ENCODE measurements at places on chromosomes 4 and X. TPM values are rescaled to one million over a fixed set of nuclear protein-coding genes. Genes with fewer than 3 reads are reported as not detected.

SSX1 gene
- not detected for total RNA-seq

CYLC1 gene
- not detected for total RNA-seq

TGIF2LX gene
- total RNA-seq, result not detected

TRPC5OS gene
- not detected for total RNA-seq

SLIT2 gene
- 18.6 TPM for total RNA-seq

SMARCA5 gene
- total RNA-seq, result 39.5 TPM

MID2 gene
- 7.7 TPM for total RNA-seq

CAPN6 gene
- under 0.01 TPM for total RNA-seq

SSX2B gene
- total RNA-seq, result not detected

RIPPLY1 gene
- not detected for total RNA-seq

DMRTC1 gene
- not detected for total RNA-seq

VSIG4 gene
- not detected for total RNA-seq

RAB39B gene
- 0.56 TPM for total RNA-seq

CSN1S1 gene
- not detected for total RNA-seq

FAM193A gene
- 8.2 TPM for total RNA-seq

ZNF630 gene
- total RNA-seq, result 1.2 TPM

GAGE12F gene
- not detected for total RNA-seq

FHDC1 gene
- total RNA-seq, result under 0.01 TPM

PRR32 gene
- not detected for total RNA-seq

CT55 gene
- not detected for total RNA-seq

PRDM8 gene
- 8.8 TPM for total RNA-seq

TSPAN7 gene
- total RNA-seq, result not detected

TRMT2B gene
- 18.8 TPM for total RNA-seq

MAGEB2 gene
- not detected for total RNA-seq

MAGED2 gene
- total RNA-seq, result 249 TPM

SLC25A14 gene
- total RNA-seq, result 13.8 TPM

ESX1 gene
- not detected for total RNA-seq

NUP62CL gene
- total RNA-seq, result not detected

TLR10 gene
- not detected for total RNA-seq

SUPT20HL1 gene
- total RNA-seq, result not detected

DUSP9 gene
- total RNA-seq, result under 0.01 TPM

HELT gene
- total RNA-seq, result not detected

MND1 gene
- total RNA-seq, result 10.2 TPM
